ENCODE measurements at places on chromosomes 3 and 15.

GRCh38 chr15:101615986-101616848, 36.0 kb downstream of the TM2D3 start:
- no peak for DNase-seq

DNA sequence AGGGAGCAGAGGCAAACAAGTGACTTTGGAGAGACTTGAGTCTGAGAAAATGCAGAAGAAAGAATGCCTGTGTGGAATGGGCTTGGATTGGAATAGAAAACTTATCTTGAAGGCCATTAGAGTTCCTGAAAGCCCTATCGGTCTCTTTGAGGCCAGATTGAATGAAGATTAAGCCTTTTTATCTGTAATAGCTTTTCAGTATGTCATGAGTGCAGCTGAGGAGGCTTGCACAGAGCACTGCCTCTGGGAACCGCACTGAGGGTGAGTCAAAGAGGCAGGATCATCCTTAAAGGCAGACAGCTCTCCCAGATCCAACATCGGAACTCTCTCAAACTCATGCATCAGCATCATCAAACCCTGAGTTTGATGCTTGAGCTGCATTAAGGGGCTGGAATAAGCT, 515.2 kb downstream of the NTRK3 start:
- no peak for DNase-seq

GRCh38 chr15:63522225-63522578, 17.8 kb downstream of the USP3 start:
- DNase-seq: no peak

- DNase-seq: no peak
Measured at GRCh38 chr3:20669675-20670074, 483.7 kb upstream of the SGO1 start.

- no peak for DNase-seq
Measured at GRCh38 chr3:119778176-119778575, 3.7 kb upstream of the NR1I2 start.

- DNase-seq: no peak
Measured at GRCh38 chr3:71763426-71763825, 9.8 kb downstream of the GPR27 start.

- no peak for DNase-seq
Measured at GRCh38 chr15:50906954-50907600, 1.4 kb upstream of the AP4E1 start.

- DNase-seq: no peak
Measured at GRCh38 chr3:14146381-14147065, 21.7 kb downstream of the TMEM43 start.

- no peak for DNase-seq
Measured at GRCh38 chr3:42501321-42501680, 1.1 kb upstream of the VIPR1 start.

- peak; percentile 24 for DNase-seq
Measured at GRCh38 chr15:90885432-90886290, 1.4 kb downstream of the FES start.

DNA sequence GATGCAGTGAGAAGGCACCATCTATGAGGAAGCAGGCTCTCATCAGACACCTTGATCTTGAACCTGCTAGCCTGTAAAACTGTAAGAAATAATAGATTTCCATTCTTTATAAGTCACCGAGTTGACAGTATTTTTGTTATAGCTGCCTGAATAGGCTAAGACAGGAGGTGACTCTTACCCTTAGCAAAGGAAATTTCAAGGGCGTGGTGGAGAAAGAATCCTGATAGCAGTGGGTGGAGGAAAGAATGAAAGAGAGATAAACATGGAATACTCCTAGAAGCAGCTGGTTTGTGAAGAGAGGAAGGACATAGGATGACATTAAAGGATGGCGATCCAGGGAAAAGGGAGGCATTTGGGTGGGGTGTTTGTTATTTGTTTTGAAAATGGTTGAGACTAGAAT, 41.4 kb downstream of the SIDT1 start:
- no peak for DNase-seq

DNA sequence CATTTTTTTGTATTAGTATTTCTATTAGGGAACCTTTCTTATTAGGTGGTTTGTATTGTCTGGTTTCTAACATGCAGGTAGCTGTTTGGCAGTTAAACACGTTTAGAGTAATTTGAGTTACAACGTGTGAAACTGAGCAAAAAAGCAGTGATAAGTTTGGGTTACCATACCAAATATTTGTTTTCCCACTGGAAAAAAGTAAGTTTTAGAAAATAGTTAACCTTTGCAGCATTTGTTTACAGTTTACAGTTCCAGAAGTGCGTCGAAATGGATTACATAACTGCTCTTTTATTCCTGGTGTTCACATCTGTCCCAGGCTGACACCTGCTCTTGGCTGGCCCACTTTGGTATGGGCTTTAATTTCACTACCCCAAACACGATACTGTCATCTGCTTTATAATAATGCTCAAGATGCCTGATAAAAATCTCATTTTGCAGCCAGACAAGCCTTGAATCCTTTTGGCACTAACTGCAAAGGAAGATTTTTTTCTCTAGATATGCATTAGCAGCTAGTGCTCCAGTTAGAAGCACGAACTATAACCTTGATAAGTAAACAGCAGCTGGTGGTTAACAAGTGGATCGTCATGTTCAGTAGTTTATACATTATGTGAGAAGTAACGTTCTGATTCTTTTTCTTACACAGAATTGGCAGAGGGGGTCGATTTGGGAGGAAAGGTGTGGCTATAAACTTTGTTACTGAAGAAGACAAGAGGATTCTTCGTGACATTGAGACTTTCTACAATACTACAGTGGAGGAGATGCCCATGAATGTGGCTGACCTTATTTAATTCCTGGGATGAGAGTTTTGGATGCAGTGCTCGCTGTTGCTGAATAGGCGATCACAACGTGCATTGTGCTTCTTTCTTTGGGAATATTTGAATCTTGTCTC, 5.3 kb downstream of the EIF4A2 start:
- no peak for DNase-seq

DNA sequence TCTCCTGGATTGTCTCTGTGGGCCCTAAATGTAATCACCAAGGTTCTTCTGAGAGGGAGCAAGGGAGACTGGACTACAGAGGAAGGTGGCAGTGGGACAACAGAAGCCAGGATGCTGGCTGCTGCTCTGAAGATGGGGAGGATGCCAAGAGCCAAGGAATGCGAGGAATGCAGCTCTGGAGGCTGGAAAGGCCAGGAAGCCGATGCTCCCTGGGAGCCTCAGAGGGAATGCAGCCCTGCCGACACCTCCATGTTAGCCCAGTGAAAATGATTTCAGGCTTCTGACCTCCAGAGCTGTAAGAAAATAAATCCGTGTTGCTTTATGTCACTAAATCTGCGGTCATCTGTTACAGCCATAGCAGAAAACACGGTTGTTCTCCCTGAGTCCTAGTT, 44.1 kb downstream of the UMPS start:
- DNase-seq: peak; percentile 53

DNA sequence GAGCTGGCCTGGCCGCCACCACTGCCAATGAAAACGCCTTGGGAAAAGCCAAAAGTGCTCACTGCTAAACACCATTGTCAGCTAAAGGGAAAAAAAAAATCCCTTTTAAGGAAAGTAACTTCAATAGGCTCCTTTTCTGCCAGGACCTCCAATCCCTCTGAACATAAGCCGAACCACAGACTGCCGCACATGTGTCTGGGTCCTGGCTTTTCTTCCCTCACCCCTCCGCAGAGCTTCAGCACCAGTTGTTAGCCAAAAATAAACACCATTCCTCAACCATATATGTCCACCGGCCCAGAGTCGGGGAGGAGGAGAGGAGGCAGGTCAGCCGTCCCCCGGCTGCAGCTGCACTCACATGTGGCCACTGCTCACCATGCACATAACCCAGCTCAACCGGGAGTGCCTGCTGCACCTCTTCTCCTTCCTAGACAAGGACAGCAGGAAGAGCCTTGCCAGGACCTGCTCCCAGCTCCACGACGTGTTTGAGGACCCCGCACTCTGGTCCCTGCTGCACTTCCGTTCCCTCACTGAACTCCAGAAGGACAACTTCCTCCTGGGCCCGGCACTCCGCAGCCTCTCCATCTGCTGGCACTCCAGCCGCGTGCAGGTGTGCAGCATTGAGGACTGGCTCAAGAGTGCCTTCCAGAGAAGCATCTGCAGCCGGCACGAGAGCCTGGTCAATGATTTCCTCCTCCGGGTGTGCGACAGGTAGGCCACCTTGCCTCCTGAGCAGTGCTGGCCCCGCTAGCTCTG, at the start of gene FBXL22:
Gene FBXL22, plus strand, starts transcription at position 350 of the 753 bp plus-strand sequence. Its CDS starts 6 bp downstream, at position 356.
- peak; percentile 78 for DNase-seq

GRCh38 chr3:178325330-178325729, 210.9 kb upstream of the KCNMB2 start:
- DNase-seq: peak; percentile 15

- no peak for DNase-seq
Measured at GRCh38 chr3:166902374-166902773, 477.7 kb downstream of the ZBBX start.

GRCh38 chr15:56425976-56426375, 39.0 kb downstream of the MNS1 start:
- no peak for DNase-seq

DNA sequence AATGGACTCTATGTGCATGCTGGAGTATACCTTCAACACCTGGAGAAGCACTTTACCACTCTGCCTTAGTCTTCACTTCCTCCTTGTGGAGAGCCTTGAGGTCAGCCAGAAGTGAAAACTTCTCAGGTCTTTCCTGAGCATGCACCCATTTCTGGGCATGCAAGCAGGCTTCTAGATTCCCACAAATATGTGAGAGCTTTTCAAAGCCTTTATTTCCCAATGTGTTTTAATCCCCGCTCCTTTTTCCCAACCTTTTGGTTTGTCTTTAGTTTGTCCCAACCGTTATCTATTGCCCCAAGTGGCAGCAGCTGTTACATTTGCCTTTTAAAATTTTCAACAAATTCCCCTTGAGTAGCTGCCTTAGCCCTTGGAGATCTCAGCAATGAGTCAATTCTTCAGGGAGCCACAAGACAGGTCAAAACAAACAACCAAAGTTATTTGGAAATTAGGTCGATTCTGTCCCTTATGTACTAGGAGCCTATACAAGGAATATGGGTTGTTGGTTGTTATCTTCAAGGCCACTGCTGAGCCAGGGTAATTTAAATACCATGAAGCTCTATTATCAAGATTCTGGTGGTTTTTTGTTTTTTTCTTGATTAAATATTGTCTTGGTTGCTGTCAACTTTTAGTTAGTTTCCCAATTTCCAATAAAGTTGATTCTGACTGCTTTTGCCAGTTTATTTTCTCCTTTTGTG, 44.4 kb downstream of the LSM3 start:
- DNase-seq: no peak

DNA sequence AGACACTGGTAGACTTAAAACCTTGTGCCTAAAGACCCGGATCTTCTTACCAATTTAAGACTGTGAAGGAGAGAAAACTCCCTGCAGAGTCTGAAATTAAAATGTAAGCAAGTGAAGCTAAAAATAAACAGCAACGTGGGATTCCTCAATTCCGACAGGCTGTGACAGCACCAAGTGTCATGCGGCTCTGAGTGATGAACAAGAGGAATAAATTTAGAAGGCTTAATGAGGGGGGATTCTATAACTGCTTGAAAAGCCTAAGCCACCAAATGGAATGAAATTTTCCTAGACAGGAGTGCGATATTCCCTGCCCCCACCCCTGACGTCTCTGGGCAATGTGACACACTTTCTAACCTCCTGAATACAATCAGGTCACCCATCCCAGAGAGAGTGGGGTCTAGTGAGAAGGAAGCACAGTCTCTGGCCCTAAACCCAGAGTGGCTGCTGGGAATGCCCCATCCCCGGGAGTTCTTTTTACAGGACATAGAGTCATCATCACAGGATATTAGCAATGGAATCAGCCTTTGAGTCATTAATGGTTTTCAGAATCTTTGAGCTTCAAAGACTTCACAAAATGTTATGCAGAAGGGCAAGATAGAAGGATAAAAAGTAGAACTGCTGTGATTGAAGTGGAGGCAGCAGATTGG, 114.3 kb downstream of the EDEM1 start:
- no peak for DNase-seq

DNA sequence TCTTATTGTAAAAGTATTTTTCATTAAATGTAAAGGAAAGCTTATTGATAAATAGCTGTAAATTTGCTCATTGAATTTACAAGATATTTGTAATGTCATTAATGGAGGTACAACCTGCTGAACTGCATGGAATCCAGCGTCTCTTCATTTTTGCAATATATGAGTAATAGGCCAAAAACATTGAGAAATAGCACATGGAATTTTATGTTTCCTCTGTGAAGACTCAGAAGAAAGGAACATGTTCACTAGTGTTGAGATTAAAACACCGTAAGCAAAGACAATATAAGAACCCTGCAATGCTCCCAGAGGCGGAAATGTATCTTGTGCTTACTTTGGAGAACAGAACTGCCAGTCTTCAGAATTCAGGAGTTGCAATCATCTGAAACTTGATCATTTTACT, 167.6 kb downstream of the ALDH1A2 start:
- no peak for DNase-seq

DNA sequence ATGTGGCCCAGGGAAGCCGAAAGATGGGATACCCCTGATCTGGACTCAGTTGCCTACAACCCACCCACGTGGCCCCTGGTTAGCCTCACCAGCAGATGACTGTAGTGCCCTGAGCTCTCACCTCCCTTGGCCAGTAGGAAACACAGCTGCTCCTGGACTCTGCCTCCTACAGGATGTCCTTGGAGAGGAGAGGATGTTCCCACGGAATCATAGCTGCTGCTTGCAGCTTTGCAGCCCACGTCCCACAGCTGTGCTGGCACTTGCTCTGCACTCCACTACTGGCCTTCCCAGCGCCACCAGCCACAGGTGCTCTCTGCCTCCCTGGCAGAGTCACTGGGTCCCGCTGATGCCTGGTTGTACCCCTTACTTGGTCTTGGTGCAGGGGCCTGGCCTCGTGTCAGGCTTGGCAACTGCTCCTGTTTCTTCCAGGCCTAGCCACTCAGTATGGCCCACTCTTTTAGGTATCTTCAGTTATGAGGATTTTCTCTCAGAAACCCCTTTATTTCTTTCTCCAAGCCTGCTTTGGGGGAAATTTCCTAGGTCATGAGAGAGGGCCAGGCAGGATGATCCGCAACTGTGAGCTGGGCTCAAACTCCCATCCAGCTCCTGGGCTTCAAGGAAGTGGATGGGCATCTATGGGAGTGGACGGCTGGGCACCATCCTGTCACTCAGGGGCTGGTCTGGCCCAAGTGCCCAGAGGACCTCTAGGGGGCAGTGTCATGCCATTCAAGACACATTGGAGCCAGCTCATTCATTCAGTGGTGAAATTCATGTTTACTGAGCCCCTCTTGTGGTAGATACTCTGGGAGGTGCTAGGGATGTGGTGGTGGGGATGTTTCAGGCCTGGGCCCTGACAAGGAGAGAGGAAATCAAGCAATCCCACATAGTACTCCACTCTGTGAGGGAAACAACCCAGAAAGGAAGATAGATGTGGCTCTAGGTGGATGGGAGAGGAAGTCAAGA, 16.2 kb upstream of the VILL start:
- no peak for DNase-seq

GRCh38 chr3:115898656-115899410, 275.5 kb downstream of the GAP43 start:
- no peak for DNase-seq

DNA sequence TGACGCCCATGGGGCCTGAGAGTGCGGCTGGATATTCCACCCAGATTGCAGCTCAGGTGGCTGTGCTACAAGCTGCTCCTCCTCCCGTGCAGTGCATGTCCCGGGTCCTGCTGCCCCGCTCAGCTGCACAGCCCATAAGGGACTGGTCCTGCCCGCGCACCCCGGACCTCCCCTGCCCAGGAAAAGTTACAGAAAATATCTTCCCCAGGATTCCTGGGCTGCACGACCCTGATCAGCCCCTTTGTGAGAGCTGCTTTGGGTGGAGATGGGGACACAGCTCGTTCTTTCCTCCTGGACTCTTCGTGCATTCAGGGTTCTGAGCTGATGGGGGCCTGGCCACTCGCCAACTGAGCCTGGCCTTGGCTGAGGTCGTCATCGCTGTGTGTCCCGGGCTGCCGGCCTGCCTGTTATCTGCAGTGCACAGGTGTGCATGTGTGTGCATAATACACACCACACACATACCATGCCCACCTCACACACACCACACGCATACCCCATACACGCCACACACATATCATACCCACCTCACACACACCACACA, 28.8 kb downstream of the APBA2 start:
- DNase-seq: no peak
